ENCODE measurements at places on chromosomes 3 and 15.
A peak's percentile ranks its signal among the peaks of the same experiment; 100 is the strongest.

DNA sequence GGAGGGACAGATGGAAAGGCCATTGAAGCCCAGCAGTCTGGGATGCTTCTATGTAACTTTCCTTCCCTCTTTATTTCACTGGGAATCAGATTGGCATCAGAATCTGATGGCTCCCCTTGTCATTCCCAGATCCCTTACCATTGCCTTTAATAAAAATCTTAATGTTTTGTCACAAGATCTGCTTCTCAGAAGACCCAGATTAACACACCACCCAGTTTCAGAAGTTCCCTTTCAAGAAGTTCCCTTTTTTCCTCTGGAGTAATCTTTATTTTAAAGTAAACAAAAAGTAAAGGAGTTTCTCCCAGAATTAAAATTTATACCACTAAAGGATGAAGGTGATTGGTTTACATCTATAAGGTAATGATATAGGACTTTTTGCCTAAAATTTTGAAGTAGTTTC lies 76.4 kb downstream of the UBR1 start:
- no peak for DNase-seq

DNA sequence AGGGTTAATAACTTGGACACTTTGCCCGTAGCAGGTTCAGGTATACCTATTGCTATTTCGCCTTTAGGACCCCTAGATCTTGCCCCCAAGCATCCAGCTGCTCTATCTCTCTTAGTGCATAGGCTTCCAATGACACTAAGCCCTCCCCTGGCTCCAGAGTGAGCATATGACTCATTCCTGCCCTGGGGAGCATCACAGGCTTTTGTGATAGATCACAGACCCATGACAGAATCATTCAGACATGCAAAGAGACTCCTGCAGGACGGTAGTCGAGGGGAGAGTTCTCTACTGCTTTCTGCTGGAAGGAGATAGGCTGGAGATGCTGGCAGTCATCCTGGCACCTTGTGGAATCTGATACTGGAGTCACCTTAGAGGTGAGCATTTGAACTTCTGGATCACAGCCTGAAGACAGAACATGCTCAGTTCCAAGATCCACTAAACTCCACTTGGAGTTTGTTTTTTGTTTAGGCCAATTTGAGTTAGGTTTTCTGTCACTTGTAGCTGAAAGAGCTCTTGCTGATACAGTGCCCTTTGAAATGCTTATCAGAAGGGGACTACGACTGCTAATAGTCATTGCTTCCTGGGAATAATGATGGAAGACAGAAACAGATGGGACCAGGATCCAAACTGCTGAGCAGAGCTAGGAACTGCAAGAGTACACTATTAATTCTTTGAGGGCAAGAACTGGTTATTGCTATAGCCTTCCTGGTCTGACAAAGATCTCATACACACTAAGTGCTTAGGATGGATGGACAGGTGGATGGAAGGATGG lies 11.0 kb downstream of the LYSMD2 start:
- DNase-seq: peak; percentile 15

GRCh38 chr15:52124270-52124880 lies 11.8 kb upstream of the BCL2L10 start:
- no peak for DNase-seq

- DNase-seq: no peak
These were observed 248.8 kb downstream of the SHOX2 start for GRCh38 chr3:157857440-157857839.

GRCh38 chr3:139338405-139338804 lies 5.4 kb upstream of the MRPS22 start:
- DNase-seq: no peak

DNA sequence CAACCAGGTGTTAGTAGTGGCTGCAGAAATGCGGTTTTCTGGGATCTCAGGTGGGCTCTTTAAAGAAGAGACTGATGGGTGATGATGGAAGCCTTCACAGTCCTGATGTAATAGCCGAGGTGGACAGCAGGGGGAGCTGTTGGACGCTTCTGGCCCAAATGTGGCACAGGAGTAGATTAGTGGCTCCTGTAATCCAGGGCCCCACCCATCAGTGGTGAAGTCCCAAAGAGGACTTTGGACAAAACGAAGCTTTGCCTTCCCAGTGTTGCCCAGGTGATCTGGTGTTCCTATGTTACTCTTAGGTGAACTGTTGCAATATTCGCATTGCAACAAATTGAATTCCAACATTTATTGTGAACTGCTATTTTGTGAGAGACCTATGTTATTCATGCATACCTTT lies 31.8 kb upstream of the MYZAP start:
- peak; percentile 44 for DNase-seq

DNA sequence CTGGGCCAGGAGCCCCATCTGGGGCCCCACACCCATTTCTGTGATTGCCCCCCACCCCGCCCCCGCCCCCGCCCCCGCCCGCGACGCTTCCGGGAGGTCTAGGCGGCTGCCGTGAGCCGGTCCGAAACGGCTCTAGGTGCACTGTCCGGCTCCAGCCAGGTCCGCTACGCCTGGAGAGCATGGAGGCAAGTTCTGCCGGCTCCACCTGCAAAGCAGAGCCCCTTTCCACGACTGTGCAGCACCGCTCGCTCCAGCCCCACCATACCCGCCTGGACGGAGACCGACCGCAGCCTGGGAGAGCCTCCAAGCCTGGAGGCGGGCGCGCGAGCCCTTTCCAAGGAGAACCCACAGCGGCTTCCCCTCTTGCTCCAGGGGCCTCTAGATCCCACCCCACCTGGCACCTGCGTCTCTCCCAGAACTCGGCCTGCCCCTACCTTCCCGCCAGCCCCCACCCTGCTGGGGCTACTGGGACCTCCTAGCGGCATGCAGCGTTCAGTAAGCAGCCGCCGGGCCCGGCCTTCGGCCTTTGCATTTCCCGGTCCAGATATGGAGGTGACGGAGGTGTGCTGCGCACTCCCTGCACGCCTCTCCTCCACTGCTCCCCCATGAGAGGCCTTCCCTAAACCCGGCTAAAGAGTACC lies 66.2 kb downstream of the KLF13 start:
- no peak for DNase-seq

GRCh38 chr15:78325092-78325843 lies 14.9 kb upstream of the CRABP1 start:
- DNase-seq: no peak

DNA sequence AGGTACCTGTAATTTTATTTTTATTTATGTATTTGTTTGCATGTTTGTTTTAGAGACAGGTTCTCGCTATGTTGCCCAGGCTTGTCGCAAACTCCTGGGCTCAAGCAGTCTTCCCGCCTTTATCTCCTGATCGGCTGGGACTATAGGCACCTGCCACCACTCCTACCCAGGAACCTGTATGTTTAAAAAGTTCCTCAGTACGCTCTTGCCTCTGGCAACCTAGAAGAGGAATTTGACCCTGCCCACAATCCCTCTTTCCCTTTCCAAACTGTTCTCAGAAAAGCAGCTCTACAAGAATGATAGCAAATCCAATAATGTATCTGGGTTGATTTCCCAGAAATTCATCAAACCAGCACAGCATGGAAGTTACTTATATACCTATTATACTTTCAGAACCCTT lies 20.9 kb upstream of the PHLDB2 start:
- no peak for DNase-seq

GRCh38 chr3:53229606-53230005 lies 26.2 kb downstream of the TKT start:
- no peak for DNase-seq

- DNase-seq: no peak
These were observed 11.6 kb upstream of the SPSB4 start for GRCh38 chr3:141039589-141039988.

DNA sequence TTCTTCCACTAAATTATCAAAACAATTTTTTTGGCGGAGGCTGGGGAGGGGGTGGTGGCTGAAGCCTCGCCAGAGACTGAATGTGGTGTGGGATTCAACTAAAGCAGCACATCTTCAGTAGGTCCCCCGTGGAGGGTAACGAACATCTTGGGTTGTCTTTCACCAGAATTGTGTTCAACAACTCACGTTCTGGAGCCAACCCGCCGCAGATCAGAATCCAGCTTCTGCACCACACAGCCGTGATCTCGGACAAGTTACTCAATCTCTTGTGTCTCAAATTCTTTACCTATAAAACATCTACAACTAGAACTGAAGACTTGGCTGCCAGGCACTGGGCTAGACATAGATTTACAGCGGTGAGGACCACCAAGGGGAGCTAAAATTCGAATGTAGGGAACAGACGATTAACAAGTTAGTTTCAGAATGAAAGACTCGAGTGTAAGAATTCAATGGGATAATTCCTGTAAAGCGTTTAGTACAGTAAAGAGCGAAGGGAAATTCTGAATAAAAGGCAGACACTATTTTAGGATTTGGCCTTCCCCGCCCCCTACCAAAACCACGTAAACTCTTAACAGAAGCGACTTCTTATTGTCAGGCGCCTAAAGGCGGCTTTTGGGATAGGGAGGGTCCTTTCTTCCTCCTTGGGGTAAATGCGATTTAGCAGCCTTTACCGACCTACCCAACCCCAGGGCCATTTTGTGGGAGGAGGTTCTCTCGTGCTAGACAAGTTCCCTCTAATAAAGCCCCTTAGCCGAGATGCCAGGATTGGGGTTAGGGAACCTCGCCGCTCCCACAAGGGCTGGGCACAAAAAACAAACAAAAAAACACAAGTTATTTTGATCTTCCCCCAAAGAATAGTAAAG lies 697 bp upstream of the RAB5A start:
- DNase-seq: no peak

DNA sequence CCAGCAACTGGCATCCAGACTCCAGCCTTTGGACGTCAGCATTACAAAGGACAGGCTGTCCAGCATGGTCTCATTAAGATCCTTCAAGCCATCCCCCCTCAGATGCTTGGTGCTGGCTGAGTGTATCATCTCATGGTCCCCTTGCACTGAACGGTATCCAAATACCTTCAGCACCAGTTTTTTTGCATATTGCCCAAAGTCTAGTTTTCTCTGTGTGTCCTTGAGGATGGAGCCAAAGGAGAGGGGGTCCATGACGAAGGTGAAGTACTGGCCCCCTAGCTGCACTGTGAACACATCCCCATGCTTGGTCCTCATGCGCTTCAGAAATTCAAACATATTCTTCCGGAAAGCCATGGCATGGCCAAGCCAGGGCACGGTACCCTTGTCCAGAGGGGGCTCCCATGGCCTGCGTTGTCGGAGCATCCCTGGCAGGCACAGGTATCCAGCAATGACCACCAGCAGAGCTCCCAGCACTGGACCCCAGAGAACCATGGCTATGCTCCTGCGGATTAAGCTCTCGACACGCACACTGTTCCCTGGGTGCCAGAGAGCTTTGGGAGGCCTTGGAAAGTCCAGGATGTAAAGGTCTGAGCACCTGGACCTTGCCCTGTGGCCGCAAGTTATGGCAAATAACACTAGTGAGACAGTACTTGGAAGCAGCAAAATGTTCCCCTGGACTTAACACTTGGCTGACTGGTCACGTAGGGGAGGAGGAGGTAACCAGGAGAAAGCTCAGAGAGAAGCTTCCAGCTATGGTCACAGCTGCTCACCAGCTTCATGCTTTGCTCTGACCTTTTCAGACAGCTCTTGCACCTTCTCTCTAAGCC lies at the start of gene CYP8B1:
CYP8B1 (minus strand) TSS at position 555 of the 827 bp plus-strand sequence; CDS start at position 492, 63 bp downstream.
- DNase-seq: no peak

DNA sequence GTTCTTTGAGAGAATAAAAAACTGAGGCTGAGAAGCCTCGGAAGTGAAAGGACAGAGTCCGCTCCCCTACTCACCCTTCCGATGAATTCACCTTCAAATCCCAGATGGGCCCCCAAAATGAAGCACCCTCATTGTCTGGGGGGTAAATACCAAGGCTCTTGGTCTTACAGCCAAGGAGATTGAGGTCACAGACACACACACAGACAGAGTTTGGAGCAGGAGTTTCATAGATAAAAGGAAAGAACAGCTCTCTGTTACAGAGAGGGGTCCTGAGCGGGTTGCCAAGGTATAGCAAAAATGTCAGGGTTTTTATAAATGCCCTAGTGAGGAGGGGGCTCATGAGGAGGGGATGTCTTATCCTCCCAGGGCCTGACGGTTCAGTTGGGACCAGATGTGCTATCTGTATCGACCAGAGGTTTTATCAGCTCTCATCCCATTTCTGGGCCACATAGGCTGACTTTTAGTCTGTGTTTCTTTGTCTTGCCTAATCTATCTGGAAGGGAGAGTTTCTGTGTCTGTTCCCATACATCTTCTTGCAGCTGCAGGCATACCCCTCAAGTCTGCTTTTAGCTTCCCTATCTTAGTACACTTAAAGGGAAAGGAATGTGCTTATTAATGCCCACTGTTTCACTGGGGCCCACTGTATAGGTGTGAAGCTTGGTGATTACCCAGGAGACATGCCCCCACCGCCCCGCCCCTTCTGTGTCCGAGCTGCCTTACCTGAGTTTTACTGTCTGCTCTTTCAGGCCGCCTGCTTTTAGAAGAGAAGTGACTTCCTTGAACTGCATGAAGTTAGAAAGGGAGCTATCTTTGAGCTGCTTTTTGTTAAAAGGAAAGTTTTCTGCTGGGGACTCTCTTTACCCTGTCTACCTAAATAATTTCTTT lies 66.8 kb upstream of the ATP11B start:
- DNase-seq: no peak

GRCh38 chr3:116000311-116000710 lies 377.0 kb downstream of the GAP43 start:
- DNase-seq: no peak

GRCh38 chr15:88749699-88750098 lies 53.5 kb upstream of the ACAN start:
- DNase-seq: no peak

DNA sequence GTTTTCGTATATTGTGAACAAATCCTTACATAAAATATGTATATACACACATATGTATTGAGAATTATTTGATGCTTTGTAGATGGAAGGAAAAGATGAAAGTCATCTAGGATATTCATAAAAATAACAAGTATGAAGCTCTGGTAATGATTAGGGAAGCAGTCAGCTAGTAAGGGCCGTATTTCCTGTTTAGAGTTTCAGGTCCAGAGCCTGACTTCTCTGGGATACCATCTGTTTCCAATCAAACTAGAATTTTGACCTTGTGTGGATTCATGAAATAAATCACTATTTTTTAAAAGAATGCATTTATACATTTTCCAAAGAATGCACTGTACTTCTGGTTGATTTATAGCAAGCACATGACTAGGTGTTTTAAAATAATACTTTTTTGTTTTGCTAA lies 156.1 kb upstream of the CGNL1 start:
- no peak for DNase-seq

- no peak for DNase-seq
These were observed 96.4 kb downstream of the PYDC2 start for GRCh38 chr3:191557322-191557721.

GRCh38 chr3:35974872-35975271 lies 335.5 kb downstream of the ARPP21 start:
- no peak for DNase-seq

- DNase-seq: no peak
These were observed 158.3 kb downstream of the EFHB start for GRCh38 chr3:19775765-19776164.

DNA sequence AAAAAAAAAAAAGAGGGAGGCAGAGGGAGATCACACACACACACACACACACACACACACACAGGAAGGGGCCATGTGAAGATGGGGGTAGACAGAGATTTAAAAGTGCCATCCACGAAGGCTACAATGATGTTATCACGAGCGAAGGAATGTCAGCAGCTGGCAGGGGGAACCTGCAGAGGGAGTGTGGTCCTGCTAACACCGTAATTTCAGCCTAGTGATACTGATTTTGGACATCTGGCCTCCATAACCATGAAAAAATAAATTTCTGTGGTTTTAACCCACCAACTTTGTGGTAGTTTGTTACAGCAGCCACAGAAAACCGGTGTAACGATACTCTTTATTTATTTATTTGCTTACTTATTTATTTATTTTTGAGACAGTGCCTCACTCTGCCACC lies 76.0 kb downstream of the TMCO5A start:
- DNase-seq: no peak

Measured in activated T-helper 1 cell treated with anti-CD3 and anti-CD28 coated beads, Interleukin-2, amount 50 U/mL, for 16 hours (primary cell).